ENCODE measurements at places on chromosomes 5 and 9.

- no peak for DNase-seq
Observed at GRCh38 chr5:16866795-16867576, 69.1 kb downstream of the MYO10 start.

- no peak for DNase-seq
Observed at GRCh38 chr5:75034137-75034739, 18.1 kb downstream of the GCNT4 start.

- no peak for DNase-seq
Observed at GRCh38 chr5:112697322-112697721, 40.4 kb upstream of the APC start.

DNA sequence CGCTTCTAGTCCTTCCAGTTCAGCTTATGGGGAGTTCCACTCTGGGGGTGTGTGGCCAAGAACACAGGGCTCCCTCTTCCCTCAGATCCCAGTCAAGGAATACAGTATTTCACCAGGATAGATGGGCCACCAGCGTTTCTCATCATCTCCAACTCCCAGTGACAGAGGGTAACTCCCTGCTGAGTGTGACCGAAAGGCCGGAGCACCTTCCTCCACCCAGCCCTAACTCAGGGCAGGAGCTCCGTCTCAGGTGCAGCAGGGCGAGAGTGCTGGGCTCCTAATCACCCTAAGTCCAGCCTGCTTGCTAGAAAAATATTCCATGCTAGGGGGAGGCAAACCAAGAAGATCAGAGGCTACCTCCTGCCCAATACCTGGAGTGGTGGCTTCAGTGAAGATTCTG lies 102.6 kb downstream of the ADAMTS2 start:
- DNase-seq: no peak

DNA sequence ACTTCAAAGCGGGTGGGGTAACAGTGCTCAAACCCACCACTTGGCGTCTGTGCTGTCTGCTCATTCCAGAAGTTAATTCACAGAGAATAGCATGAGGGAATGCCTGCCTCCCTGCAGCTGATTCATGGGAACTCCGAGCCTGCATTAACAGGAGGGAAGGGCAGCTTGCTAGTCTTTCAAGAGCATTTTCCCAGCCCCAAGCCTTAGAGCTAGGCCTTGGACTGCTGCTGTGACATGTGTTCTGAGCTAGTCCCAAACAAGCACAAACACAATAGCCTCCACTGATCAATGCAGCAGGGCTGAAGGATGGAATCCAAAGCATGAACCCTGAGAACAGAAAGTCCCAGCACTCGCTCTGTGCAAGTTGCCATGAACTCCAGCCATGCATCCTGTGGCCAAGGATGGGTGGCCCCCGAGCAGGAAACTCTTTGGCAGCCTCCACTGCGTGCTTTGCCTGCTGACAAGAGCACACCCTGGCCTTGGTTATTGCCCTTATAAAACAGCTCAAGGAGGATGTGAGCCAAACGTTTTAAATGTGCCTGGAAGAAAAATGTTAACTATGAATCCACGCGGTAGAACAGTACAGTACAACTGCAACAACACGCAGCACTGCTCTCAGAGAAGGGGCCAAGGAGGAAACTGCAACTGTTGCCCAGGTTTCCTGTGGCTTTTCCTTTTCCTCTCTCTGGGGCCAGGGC lies 653.1 kb upstream of the KLF4 start:
- no peak for DNase-seq

- no peak for DNase-seq
Observed at GRCh38 chr5:52690236-52690768, 97.4 kb upstream of the ITGA1 start.

GRCh38 chr5:78661691-78662090 lies 13.1 kb upstream of the LHFPL2 start:
- no peak for DNase-seq

DNA sequence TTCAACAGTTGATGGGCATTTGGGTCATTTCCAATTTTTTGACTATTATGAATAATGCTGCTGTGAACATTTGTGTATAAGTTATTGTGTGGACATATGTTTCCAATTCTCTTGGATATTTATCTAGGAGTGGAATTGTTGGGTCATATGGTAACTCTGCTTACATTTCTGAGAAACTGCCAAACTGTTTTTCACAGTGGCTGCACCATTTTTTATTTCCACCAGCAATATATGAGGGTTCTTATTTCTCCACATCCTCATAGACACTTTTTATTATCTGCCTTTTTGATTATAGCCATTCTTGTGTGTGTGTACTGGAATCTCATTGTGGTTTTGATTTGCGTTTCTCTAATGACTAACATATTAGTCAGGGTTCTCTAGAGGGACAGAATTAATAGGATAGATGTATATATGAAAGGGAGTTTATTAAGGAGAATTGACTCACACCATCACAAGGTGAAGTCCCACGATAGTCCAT lies 14.7 kb upstream of the MED27 start:
- DNase-seq: no peak

DNA sequence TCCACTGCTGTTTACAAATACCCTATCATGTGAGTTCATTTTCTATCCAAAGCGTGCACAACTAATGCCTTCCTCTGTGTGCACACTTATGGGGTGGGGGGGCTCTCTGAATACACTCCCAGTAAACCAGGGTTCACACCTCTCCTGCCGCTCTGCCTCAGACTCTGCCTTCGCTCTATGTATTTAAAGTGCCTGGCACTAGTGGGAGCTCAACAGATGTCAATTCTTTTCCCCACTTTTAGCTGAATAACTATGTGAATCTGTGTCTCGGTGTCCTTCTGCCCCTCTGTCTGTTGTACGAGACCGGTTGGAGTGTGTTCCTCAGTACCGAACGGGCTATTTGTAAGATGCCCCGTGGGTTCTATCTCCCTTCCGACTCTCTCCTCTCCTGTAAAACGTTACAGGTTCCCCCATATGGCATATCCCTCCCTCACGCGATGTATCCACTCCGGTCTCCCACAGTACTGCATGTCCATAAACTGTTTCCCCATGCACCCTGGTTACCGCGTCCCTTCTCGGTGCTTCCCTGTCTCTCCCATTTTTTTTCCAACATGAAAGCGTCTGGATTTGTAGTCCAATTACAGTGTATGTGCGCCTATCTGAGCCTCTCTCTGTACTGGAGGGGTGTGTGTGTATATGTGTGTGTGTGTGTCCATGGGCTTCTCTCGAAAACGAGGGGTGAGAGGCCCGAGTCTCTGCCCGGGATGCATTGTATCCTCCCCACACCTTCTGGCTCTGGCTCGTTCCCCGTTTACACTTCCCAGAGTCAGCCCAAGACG lies 1.6 kb downstream of the ELL2 start:
- no peak for DNase-seq

GRCh38 chr5:147796556-147797308 lies 14.2 kb upstream of the JAKMIP2 start:
- DNase-seq: no peak

- DNase-seq: no peak
Observed at GRCh38 chr9:104986096-104986495, 58.1 kb upstream of the ABCA1 start.

DNA sequence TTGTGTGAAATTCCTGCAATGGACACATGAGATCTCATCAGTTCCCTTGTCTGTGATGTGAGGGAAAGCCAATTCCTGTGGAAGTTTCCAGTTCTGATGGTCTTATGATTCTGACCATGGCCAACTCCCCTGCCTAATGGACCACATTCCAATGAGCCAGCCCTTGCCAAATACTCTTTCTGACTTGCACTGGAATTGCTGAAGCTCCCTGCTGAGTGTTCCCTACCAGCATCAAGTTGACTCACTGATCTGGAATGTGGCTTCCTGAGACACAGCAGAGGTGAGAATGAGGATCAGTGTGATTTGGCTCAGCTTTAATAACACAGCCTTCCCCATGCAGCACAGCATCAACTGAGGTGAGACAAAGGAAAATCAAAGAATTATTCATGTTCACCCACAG lies 427.8 kb downstream of the KDM4C start:
- DNase-seq: no peak

GRCh38 chr5:76363352-76364225 lies 39.5 kb upstream of the IQGAP2 start:
- no peak for DNase-seq

- DNase-seq: no peak
Observed at GRCh38 chr9:90808398-90808797, 6.8 kb downstream of the SYK start.

DNA sequence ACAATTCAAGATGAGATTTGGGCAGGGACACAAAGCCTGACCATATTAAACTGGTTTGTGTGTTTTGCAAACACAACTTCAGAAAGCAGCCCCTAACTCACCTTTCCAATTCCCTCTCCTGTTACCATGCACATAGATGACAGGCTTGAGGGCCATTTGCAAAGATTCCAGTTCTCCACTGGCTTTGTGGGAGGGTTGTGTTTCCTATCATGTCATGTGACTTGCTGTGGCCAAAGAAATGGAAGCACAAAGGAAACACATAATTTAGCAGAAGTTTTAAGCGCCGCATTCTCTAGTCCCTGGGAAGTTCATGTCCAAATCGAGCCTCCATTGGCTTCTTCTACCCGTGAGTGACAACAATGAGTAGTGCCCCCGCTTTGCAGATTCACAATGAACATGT lies 57.9 kb upstream of the CDH6 start:
- DNase-seq: no peak

DNA sequence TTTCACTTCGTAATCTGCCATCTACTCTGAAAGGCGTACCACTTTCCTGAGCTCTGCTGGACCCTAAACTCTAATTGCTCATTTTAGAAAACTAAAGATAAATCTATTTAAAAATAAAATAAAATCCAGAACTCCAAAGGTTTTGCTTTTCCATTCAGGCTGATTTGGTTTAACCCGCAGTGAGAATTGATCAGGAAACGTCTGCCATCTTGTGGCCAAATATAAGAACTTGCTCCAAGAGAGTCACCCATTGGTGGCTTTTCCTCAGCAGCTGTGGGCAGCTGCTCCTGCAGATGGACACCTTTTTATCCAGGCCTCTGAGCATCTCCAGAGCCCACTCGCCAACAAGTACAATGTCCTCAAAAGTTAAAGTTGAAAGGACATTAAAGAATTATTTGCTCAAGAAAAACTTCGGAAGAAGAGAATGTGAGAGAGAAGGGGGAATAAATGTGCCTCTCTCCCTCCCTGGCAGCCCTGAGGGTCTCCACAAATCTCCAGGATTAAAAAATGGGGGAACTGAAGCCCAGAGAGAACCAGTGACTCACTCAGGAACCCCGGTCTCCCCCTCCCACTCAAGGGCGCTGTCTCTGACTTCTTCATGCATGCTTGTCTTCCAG lies 4.1 kb downstream of the SAXO1 start:
- DNase-seq: no peak

DNA sequence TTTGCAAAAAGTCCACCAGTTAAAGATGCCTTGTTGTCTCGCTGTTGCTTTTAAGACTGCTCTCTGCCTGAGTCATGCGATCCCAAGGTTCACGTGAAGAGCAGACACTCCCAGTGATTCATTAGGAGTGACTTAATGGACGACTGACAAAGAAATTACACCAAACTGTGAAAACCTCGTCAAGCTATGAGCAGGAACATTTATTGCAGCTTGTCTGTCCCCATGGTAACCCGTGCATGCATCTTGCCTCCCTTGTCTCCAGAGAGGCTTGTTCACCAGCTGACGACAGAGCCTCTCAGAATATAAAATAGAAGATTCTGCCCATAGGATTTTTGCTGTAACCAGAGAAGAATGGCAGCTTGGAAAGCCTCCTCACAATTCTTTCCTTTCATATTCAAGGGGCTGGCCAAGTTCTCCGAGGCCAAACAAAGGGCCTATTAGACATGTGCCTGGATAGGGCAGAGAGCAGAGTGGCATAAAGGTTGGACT lies 352.7 kb downstream of the SPOCK1 start:
- no peak for DNase-seq

DNA sequence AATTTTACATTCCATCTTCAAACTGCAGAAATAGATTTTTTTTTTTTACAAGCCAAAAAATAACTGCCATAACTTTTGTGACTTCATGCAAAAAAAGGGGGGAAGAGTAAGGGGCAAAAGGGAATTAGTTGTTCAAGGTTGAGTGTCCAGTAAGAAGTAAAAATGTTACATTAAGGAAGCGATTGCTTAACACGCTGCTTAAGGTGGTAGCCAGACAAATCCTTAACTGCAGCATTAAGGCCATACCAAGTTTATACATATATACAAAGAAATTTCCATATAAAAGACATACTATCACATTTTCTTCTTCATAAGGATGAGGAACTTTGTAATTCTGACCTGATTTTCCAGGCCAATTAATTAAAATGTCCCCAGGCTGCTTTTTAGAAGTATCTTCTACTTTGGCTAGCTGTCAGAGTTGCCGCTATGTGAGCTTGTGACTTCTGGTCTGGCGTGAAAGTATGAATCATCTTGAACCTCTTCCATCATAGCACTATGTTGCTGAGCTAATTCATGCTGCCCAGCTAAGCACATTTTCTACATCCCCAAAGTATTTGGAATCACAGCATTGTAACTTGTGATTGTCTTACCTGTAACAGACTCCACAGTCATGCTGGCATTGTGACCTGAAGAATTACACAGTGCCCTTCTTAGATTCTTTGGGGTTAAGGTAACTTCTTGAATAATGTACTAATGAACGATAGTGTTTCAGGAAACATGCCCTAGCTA lies 40.0 kb downstream of the G3BP1 start:
- no peak for DNase-seq

- DNase-seq: no peak
Observed at GRCh38 chr9:37693260-37693659, 42.5 kb downstream of the FRMPD1 start.

DNA sequence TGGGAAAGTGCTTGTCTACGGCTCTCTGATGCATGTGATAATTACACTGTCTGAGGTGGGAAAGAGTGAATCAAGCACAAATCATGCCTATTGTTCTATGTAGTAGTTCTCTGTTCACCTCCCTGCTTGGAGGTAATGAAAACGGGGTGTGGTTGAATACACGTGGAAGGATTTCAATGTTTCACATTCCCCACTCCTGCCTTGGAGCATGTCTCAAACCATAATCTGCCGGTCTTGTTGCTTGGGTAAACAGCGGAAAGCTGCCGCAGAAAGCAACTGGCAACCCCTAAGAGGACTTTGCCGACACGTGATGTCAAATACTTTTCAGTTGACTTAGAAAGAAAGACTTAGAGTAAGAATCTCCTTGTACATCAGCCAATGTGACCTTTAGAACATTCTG lies 63.5 kb upstream of the MOCS2 start:
- no peak for DNase-seq

GRCh38 chr5:152372875-152373274 lies 32.2 kb downstream of the NMUR2 start:
- DNase-seq: no peak

GRCh38 chr5:59021286-59021673 lies 438.4 kb downstream of the RAB3C start:
- no peak for DNase-seq

DNA sequence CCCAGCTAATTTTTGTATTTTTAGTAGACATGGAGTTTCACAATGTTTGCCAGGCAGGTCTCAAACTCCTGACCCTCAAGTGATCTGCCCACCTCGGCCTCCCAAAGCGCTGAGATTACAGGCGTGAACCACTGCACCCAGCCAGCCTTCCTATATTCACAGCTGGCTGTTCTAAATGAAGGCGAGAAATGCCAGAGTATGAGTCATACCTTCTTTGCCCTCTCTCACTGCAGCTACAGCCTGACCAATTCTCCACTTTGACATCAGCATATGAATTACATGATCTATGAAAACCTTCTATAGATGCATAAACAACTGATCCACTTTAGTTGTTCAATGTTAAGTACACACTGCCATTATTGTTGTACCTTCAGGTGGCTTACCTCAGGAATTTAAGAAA lies 14.5 kb downstream of the APTX start:
- no peak for DNase-seq

- no peak for DNase-seq
Observed at GRCh38 chr9:109894921-109895758, 115.1 kb downstream of the PALM2AKAP2 start.

GRCh38 chr5:57950616-57951228 lies 468.1 kb upstream of the ACTBL2 start:
- no peak for DNase-seq

Measured in cortex of kidney (tissue), 1 donor.